ENCODE measurements at places on chromosomes 2 and 18.
A peak's percentile ranks its signal among the peaks of the same experiment; 100 is the strongest.

- DNase-seq = peak; percentile 64
Observed at GRCh38 chr2:95207111-95207961, at the start of gene ZNF892. TSS of gene ZNF892 (plus strand) at chr2:95207521. CDS start at chr2:95207816, 295 bp downstream.

DNA sequence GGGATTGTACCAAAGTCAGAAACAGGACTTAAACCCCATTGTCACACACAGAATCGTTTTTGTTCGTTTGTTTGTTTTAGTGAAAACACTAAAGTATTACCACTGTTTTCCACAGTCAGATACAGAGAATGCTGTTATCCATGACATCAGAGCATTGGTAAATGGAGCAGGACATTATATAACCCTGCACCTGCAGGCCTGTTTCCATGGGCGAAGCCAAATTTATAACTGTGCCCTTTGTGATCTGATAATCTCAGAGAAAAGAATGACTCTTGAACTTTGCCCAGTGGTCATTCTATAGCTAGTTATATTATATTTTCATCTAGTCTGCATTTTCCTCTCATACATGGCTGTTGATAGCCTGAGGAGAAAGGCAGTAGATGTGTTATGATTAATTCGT, 217.6 kb downstream of the TMEM182 start:
- DNase-seq = no peak

DNA sequence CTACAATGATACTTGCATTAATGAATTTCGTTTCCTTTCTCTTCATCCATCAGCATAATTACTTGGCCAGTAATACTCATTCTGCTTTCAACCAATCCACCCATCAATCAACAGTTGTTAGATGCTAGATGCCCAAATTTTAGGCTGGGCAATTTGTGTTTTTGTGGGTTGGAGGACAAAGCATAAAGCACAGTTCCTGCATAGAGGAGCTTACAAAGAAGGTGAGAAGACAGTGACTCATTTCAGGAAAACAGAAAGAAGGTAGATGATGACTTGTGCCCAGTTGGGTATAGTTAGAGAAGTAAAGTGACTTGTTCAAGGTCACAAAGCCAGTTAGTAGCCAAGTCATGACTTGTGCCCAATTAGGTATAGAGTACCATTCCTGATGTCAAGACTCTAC, 1186.8 kb upstream of the CELF4 start:
- no peak for DNase-seq

DNA sequence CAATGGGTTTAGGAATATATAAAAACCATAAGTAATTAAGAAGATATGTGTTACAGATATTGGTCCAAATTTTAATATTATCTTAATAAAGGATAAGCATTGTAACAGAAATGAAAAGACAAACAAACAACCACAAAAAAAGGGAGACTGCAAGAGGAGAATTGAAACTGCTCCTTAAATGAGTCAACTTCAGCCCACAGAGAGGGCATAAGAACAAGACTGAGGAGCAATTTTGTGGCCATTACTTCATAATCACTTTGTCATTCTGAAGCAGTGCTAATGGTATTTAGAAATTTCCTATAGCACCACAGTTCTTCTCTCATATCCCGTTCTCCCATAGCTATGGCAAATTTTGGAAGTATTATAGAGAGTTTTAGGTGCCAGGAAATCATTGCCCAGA, 193.2 kb upstream of the HNMT start:
- DNase-seq = no peak

DNA sequence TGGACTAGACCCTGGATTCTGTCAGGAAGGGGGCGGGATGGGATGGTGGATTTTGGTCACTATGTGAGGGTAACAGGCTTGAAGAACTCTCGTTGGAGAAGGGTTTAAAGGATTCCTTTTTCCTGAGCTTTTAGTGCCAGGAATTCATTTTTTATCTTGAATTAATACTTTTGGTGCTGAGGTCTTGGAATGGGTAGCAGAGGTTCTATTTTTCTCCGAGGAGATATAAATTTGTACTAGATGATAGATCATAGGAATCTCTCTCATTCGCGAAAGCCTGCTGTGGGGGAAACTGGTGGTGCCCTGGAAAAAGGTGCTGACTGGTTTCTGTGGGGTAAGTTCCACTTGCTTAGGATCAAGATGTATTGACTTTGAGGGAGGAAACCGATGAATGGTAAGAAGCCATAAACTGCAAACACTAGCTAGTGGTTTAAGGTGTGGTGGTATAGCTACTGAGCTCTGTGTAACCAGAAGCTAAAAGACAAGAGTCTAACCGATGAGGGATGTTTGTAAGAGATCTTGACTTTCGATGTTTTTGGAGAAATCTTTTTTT, 706 bp downstream of the AGPS start:
- no peak for DNase-seq
